ENCODE measurements at places on chromosomes 2 and 18.

DNA sequence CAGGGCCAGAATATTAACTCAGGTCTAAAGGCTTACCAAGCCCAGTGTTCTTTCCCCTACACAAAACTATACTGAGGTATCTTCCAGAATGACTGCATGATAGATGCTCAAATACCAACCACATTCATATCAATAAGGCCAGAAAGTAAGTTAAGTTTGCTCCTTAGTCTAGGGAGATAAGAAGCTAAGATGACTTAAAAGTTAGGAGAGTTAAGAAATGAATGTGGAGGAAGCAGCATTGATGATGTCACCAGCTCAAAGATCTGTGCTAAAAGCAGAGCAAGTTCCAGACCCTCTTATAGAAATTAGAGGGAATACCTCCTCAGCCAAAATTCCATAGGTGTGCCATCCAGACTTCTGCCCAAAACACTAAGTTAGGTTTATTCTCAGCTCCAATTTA, 6.1 kb downstream of the PPP4R1 start:
- no peak for DNase-seq

DNA sequence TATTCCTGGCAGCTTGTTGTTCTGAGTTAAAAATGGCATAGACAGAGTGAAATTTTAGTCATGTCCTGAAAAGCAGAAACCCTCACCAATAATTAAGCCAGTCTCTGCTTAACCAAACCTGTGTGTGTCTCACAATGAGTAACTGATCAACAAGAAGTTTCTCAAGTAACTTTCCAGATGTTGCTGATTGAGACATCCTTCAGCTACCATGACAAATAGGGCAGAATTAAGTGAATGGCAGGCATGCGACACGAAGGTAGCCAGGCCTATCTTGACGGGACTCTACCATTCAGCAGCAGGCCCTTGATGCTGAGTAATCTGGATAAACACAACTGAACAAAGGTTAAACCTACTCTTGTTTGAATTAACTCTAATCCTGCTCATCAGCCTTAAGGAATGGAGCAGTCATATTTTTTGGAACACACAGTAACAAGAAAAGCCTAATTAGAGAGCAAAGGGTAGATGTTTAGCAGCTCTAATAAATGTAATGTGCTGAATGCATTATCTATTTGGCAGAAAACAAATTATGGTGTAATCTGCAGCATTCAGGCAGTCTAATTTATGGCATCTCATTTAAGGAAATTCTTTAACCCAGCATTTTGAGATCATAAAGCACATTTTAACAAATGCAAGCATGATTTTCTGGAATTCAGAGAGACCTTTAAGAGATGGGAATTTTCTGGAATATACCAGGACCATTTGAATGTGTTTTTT, 159.5 kb upstream of the EPHA4 start:
- no peak for DNase-seq

DNA sequence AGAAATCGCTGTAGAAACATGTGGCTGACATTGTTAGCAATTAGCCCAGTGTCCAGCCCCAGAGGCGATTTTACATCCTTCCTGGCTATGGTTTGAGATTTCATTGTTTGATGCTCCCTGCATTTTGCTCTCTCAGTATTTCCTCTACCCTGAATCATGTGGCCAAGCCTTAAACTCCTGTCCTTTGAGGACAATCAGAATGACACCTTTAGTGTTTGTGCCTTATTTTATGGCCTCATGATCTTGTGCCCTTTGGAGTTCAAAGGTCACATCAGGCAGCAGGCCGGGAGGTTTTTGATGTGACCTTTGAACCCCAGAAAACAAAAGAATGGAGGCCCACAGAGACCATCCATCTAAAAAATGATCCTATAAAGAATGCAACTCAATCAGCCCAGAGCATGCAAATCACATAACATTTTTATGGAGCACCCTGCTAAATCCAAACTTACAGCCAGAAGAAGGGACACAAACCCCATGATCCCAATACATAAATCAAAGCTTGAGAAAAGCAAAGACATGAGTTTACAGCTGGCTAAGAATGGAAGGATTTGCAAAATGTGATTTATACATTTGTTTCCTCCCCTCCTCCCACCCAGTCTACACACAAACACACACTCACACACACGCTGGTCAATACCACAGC, 52.5 kb downstream of the FECH start:
- no peak for DNase-seq

- no peak for DNase-seq
Observed at GRCh38 chr2:111052621-111053020, 68.1 kb upstream of the BCL2L11 start.

- DNase-seq: no peak
Observed at GRCh38 chr2:231861288-231861931, 64.8 kb downstream of the NPPC start.

- DNase-seq: peak; percentile 69
Observed at GRCh38 chr18:8661754-8662559, 43.4 kb upstream of the MTCL1 start.

DNA sequence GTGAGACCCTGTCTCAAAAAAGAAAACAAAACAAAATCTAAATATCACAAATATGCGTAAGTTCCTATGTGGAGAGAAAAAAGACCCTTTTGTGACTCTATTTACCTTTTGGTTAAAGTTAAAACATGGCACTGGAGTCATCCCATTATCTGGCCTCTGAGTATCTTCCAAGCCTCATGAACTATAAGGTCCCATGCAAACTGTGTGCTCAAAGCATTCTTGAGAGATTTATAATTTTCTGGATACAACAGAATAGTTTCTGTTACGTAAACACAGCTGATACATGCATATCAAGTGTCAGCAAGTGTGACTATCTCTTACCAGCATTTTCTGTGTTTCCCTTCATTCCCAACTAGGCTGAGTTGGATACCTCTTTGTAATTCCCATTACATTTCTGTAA, 8.8 kb upstream of the NOSTRIN start:
- no peak for DNase-seq

GRCh38 chr2:173271825-173272224, 82.8 kb upstream of the CDCA7 start:
- DNase-seq: no peak

DNA sequence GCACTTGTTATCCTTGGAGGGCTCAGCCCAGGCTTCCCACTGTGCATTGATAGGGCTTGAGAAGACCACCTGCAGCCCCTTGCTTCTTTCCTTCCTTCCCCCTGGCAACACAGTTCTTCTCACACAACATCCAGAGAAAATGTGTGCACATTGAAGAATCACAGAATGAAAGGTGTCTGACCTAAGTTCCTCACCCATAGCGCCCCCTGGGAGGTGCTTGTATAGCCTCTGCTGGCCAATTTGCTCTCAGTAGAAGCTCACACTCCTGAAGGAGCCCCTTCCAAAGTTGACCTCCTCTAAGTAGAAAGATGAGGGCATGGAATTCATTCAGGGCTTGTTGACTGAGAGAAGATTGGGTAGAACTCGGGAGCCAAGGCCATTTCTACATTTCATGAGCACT, 758.4 kb upstream of the KLHL29 start:
- DNase-seq: no peak

GRCh38 chr18:55014095-55014494, 54.8 kb upstream of the CCDC68 start:
- no peak for DNase-seq

Data from NCI-H1436 treated with DMSO at 0.1 percent for 48 hours (cell line).